ENCODE measurements at places on chromosomes 1 and 21.

- DNase-seq, result no peak
Measured at GRCh38 chr1:224928906-224929305, 569 bp upstream of the DNAH14 start.

DNA sequence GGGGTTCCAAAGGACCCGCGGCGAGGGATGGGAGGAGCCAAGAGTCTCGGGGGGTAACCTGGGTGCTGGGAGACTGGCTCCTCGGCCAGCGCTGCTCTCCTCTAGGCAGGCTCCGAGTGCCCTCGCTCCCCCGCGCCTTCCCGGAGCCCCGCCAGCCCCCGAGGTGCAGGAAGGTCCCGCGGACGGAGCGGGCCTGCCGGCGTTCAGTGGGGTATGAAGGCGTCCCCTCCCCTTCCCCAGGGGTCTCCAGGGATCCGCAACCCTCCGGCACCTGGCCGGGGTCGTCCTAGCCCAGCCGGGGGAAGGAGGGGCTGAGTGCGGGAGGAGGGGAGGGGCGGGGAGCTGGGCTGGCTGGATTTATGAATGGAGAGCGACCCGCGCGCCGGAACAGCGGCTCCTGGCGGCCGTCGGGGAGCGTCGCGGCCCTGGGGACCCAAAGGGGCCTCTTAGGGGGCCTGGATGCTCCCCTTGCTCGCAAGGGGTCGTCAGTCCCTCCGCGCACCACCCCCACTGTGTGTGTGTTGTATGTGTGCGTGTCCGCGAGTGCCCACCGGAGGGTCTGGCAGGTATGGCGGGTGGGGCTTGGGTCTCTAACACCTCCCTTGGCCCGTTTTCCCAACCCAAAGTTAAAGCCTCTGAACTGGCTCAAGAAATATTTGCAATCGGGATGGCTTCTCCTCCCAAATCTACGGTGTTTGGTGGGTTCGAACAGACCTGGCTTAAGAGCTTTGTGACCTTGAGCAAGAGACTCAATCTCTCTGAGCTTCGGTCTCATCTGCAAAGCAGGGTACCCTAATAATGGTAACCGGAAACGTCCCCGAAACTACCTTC, 642 bp downstream of the HCRTR1 start:
- no peak for DNase-seq

- no peak for DNase-seq
Measured at GRCh38 chr21:44428281-44428960, 26.9 kb upstream of the LRRC3 start.

DNA sequence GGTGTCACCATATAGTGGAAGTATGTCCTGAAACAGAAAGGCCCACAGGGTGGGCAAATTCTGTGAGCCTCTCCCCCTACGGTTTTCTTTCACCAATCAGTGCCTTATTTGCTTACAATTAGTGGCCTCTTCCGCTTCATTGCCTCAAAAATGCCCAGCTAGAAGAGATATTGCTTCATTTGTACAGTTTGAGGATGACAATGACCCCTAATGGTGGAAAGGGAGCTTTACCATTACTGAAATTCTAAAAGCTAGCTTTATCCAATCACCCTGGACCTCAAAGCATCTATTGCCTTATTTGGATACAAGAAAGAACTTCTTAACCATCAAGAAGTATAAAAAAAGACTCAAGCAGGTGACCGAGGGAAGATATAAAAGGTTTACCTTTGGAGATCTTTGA, 49.6 kb downstream of the LRRC71 start:
- DNase-seq, result no peak

DNA sequence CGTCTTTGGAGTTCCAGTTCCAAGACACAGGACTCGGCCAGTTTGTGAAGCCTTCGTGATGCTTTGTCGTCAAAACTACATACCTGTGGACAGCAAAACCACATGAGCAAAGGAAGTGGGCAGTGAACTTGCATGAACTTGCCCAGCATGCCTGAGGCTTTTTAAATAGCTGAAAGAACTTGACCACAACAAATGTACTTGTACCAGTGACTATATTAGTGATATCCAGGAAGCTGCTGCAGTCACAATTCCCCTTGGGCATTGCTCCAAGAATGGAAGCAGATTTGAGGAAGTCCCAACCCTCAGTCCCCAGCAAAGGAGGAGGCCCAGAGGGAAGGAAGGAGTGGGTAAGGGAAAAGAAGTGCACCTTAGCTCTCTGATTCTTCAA, 2.6 kb downstream of the FUCA1 start:
- DNase-seq, result no peak

- no peak for DNase-seq
Measured at GRCh38 chr1:201503397-201504176, 3.3 kb downstream of the CSRP1 start.

GRCh38 chr1:160205242-160206035, at the start of gene PEA15:
TSS of gene PEA15 (plus strand) at chr1:160205384. CDS start at chr1:160211545, 6,161 bp downstream.
- DNase-seq, result peak; percentile 87

DNA sequence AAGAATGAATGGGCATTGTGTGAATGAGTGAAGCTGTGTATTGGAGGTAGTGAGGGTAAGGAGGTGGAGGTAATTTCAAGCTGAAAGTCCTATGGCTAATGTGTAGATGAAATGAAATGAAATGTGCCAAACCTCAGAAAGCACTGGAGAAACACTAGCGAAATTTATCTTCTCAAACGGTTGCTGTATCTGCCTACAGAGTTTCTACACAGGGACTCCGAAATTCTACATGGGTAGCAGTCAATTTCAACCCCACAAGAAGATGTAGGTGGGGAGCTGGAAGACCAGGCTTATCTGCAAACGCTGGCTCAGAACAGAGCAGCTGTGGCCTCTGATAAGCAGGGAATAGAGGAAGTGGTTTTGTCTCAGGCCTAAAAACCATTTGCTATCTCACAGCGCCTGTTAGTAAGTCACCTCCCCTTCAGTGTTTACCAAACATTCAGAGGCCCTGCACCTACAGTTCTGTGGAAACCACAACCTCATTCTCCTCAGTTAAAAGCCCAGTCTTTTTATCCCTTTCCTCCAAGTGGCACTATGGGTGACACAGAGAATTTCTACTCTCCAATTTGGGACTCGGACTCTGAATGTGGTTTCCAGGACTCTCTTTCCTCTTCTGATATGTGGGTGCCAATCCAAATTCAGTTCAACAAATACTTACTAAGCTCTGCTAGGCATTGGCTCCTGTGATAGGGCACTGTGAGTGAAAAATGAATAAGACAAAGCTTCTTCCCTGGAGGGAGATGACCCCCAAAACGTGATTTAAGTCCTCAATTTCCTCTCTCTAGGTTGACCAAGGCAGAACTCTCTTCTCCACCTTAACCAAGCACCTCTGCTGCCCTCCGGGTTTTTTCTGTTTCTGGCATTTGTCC, 17.2 kb upstream of the SLAMF6 start:
- no peak for DNase-seq

GRCh38 chr1:83029050-83029449, 969.9 kb downstream of the TTLL7 start:
- DNase-seq, result no peak

- DNase-seq, result no peak
Measured at GRCh38 chr1:110215621-110216515, 5.8 kb downstream of the KCNC4 start.

DNA sequence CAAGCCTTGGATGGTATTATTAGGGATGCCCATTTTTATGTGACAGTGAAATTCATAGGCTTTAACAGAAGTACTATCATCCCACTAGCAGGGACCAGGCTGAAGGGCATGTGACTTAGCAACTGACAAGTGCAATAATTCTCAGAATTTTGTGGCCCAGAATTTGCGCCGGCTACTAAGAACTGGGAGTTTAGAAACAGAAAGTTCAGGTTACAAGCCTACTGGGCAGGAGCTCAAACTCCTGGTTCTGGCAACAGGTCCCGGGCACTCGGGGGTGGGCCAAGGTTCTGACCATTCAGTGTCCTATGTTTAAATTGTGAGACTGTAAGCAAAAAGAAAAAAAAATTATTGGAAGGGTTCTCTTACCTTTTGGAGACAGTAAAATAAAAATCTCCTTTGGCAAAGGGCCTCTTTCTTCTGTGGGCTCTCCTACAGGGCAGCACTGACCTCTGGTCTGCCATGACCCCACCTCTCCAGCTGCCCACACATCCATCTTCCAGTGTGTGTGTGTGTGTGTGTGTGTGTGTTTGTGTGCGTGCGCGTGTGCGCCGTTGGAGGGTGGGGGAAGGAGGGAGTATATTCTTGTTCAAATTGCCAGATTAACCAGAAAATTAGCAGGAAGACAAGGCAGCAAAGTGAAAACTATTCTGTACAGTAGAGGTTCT, 26.1 kb downstream of the IRF2BP2 start:
- DNase-seq, result no peak

GRCh38 chr21:17976691-17977090, 157.5 kb upstream of the C21orf91 start:
- no peak for DNase-seq

DNA sequence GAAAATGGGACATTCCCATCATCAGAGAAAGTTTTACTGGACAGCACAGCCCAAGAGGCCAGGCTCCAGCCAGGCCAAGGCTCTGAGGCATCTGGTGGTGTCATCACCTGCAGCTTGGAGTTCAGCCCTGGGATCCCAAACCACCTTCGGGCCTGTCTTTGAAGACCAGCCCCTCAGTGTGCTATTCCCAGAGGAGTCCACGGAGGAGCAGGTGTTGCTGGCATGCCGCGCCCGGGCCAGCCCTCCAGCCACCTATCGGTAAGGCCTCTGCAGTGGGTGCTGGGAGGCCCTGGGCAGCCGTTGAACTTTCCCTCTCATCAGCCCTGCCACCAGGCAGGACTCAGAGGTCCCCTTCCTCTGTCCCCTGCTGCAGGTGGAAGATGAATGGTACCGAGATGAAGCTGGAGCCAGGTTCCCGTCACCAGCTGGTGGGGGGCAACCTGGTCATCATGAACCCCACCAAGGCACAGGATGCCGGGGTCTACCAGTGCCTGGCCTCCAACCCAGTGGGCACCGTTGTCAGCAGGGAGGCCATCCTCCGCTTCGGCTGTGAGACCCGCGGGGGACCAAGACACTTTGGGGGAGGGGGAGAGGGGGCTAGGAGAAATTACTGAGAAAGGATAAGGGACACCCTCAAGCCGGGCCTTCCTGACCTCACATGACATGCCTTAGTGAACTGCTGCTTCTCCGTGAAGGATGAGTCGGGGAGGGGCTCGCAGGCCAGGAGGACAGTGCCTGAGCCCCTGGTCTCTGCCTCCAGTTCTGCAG, 15.0 kb downstream of the CNTN2 start:
- DNase-seq, result no peak

DNA sequence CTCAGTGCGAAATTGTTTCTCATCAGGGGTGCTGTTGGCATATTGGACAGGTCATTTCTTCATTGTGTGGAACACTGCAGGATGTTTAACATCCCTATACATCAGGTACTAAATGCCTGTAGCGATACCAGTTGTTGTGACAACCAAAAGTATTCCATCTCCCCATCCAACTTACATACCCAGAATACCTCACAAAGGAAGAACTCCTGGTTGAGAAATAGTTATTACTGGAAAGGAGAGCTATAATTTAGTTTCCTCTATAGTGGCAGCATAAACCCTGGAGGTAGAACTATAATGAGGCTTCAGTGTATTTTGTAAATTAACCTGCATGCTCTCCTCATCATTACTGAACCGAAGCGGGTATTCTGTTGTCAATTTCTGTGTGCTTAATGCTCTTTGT, 45.1 kb downstream of the IVNS1ABP start:
- DNase-seq, result no peak

DNA sequence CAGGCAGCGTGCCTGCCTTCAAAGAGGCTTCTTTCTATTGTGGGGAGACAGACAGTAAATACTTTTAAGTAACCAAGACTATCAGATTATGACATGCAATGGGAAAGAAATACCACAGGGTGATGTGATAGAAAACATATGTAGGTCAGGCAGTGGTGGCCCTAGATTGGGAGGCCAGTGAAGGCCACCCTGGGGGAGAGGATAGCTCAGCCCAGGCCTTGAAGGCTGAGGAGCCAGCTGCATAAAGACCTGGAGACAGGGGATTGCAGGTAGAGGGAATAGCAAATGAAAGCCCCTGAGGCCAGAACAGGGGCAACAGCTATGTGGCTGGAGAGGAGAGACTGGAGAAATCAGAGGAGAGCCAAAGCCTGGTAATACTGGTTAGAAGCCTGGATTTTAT, 4.0 kb downstream of the SOX13 start:
- no peak for DNase-seq

DNA sequence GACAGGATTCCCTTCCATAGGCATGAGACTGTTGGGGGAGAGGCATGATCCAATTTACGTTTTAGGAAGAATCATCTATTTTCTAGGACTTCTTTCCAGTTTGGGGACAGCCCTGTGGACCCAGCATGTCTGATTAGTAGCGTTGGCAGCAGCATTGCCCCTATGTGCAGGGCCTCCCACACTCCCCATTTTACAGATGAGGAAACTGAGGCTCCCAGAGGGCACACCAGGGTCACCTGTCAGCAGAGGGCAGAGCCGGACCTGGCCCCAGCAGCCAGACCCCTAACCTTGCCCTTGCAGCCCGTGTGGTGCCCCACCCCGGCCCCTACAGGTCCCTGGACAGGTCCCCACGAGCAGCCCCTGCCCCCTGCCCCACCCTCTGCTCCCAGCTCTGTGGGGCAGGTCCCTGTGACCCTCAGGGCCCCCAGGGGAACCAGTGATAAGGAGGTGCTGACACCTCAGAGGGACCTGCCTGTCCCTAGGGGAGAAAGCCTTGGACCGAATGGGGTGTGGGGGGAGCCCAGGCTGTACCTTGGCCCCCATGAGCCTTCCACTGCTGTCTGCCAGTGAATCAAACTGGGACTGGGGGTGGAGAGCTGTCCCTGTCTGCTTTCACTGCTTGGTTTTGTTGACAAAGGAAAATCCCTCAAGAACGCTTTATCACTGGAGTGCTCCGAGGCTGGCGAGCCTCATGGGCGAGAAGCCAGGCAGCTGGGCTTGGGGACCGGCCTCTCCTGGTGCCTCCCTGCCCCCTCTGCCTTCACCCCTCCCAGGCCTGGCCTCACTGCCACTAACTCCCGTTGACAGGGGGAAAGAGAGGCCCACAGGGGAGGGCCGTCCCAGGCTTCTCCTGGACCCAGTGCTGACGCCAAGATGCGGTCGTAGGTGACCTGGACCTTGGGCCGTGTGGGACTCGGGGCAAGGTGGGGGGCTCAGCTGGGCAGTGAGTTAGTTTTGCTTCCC, 39.4 kb upstream of the CCDC27 start:
- peak; percentile 54 for DNase-seq

GRCh38 chr1:17895401-17895800, 140.3 kb downstream of the ACTL8 start:
- DNase-seq, result no peak

GRCh38 chr1:216086678-216087077, 336.6 kb downstream of the USH2A start:
- no peak for DNase-seq

DNA sequence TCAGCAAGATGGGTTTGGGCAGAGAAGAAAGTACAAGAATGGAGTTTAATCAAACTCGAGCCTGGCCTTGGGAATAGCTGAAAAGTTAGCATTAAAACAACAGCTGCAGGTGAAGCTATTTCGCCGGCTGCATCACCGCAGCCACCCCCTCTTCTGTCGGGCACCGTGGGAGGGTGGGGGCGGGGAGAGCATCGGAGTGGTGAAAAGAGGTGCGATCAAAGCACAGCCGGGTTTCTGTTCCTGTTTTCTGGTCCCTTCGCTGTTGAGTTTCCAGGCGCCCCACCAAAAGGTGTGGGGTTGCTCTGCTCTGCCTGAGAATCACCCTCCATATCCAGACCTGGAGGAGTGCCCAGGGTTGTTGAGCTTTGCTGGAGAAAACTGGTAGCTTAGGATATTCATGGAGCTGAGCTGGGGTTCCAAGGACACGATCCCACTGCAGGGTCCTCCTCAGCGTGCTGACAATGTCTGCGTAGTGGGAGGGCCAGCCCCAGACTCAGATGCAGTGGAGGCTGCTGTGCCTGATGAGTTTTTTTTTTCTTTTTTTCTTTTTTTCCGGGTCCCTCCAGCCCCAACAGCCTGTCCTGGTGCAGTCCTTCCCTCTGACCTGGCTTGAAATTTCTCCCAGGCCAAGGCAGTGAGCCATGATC, 127.5 kb upstream of the C1orf174 start:
- no peak for DNase-seq
